CD8-positive, alpha-beta memory T cell (primary cell): ENCODE measurements at places on chromosomes 11 and 22. TPM values are rescaled to one million over a fixed set of nuclear protein-coding genes. Genes with fewer than 3 reads are reported as not detected.
A peak's percentile ranks its signal among the peaks of the same experiment; 100 is the strongest.

Gene MACROD1
- 25.5 TPM for total RNA-seq

Gene BTG4
- not detected for total RNA-seq

Gene MYBPC3
- not detected for total RNA-seq

Gene ANKK1
- total RNA-seq = 0.42 TPM

- DNase-seq = no peak
Observed at GRCh38 chr11:122671400-122671891, 15.9 kb downstream of the UBASH3B start.

DNA sequence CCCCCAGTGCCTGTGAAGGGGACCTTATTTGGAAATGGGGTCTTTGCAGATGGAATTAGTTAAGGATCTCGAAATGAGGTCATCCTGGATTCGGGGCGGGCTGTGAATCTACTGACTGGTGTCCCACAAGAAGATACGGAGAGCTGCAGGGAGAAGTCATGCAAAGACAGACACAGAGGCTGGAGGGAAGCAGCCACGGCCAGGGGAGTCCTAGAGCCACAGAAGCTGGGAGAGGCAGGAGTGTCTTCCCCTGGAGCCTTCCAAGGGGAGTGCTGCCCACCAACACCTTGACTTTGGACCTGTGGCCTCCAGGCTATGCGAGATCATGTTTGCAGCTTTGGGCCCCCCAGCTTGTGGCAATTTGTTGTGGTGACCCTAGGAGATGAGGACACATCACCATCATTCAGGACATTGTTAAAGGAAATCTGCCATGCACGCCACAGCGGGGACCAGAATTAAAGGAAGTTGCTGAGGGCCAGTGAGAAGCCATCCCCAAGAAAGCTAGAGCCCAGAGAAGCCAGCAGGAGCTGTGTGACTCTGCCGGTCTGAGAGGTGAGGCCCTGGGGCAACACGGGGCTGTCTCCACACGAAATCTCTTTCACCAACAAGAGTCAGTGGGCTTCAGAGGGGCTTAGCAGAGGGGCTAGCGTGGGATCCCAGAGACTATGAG, 434.7 kb downstream of the BRD1 start:
- DNase-seq = no peak

- no peak for DNase-seq
Observed at GRCh38 chr11:34254011-34254410, 103.8 kb downstream of the ABTB2 start.

- DNase-seq = no peak
Observed at GRCh38 chr11:35974882-35975589, 31.2 kb downstream of the LDLRAD3 start.

DNA sequence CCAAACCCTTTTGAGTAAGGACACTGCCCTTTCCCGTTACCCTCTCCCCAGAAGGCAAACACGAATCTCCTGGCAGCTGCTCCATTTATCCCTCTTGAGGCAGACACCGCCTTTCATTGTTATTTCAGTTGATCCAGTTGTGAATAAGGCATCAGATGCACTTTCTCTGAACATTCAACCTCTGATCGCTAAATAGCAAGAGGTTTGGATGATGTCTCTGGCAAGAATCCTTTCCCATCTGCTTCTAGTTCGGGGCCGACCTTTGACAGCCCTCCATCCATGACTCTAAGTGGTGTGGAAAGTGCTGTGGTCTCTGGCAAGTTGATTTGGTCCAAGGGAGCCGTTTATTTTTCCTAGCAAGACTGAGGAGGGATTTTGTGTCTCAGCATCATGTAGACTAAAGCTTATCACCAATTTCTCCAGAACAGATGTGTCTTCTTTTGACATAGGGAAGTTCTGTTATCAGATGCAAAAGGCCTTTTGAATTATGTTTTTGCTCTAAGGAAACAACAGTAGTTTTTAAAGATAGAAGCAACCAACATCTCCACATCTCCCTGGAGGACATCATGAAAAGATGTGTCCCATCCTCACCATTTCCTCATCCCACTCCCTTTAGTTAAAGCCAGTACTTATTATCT, 123.6 kb downstream of the CCDC34 start:
- no peak for DNase-seq

DNA sequence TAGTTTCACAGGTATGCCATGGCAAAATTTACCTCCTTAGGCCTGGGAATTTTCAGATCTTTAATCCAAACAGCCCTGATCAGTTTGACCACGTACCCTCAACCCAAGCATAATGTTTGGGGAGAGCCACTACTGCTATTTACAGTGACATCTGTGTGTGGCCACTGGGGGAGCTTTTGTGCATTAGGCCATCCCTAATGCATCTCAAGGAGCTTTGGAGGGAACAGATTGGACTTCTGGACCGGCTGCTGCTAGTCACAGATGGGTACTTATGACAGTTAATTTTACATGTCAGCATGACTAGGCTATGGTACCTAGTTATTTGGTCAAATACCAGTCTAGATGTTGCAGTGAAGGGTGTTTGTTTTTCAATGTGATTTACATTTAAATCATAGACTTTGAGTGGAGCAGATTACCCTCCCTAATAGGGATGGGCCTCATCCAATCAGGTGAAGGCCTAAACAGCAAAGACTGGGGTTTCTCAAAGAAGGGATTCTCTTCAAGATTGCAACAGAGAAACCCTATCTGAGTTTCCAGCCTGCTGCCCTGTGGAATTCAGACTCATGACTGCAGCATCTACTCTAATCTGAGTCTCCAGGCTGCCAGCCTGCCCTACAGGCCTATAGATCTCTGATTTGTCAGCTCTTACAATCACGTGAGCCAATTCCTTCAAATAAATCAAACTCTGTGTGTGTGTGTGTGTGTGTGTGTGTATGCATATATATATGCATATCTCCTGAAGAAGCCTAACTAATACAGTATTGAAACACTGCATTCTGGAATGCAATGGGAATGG, 38.0 kb upstream of the GALNT18 start:
- no peak for DNase-seq

- no peak for DNase-seq
Observed at GRCh38 chr11:79466411-79466810, 25.6 kb upstream of the TENM4 start.

GRCh38 chr22:32904044-32904443, 102.5 kb downstream of the TIMP3 start:
- DNase-seq = no peak

GRCh38 chr11:25734591-25735211, 597.2 kb upstream of the ANO3 start:
- no peak for DNase-seq

DNA sequence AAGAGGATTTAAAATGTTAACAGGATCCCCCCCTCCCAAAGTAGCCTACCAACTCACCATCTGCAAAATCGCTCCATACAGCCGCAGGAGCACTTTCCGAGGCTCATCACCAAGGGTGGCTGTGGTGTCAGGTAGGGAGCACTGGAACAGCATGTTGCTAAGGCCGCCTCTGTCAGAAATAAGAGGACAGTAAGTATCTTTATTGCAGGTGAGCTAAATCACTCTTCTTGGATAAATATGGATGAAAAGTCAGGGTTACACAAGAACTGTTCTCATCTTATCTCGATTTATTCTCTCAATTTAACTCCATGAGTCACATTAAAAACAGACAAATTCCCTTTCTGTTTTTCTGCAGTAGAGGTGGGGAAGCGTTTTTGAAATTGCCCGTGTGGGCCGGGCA, 24.2 kb downstream of the CHKA start:
- no peak for DNase-seq

GRCh38 chr22:29936186-29936585, 53.2 kb downstream of the MTMR3 start:
- no peak for DNase-seq

DNA sequence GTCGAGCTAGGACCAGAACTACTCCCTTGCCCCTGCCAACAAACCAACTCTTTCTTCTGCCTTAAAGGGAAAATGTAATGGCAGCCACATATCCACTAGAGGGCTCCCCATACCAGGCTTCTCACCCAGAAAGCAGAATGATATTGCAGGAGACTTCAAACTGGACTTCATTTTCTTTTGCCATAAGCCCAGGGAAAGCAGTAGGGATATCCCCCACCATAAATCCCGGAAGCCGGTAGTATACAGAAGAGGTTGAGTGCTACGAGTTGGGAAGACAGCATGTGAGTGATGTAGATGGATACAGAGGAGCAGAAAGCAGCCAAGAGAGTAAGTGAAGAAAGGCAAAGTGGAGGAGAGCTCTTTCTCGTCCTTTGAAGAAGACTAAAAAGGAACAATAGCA, 12.1 kb downstream of the PLAAT5 start:
- peak; percentile 57 for DNase-seq
